SJCRH30 (cell line): ENCODE measurements at places on chromosomes 6 and 20. TPM values are rescaled to one million over a fixed set of nuclear protein-coding genes. Genes with fewer than 3 reads are reported as not detected.

DNA sequence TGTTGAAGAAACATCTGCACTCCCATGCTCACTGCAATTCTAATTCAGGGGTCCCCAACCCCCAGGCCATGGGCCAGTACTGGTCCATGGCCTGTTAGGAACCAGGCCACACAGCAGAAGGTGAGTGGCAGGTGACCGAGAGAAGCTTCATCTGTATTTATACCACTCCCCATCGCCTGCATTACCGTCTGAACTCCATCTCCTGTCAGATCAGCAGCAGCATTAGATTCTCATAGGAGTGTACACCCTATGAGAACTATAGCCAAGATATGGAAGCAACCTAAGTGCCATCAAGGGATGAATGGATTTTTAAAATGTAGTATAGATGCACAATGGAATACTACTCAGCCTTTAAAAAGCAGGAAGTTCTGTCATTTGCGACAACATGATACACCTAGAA lies 53.2 kb downstream of the MBOAT1 start:
- no peaks in the 10 kb centered on the region for H3K36me3 ChIP-seq
- no peak overlapping the region for H3K4me3 ChIP-seq
- no peaks in the 10 kb centered on the region for H3K27me3 ChIP-seq

- H3K27me3 ChIP-seq = no peaks in the 10 kb centered on the region
- no peak overlapping the region for H3K27ac ChIP-seq
- no peak overlapping the region for H3K4me3 ChIP-seq
- H3K4me1 ChIP-seq = no peaks in the 10 kb centered on the region
These were observed 347.0 kb downstream of the RNGTT start for GRCh38 chr6:88616380-88616779.

DNA sequence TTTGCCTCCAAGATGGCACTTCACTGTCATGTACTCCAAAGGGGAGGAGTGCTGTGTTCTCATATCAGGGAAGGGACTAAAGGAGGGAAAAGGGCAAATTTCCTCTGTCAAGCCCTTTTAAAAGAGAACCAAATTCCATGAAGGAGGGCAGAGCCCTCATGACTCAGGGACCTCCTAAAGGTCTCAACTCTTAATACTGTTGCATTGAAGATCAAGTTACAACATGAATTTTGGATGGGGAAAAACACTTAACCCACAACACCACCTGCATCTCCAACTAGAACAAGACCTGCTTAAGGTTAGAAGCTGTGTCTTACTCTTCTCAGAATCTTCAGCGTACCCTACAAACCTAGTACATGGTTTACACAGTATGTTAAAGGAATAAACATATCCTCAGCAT lies 23.7 kb upstream of the FBXO30 start:
- DNase-seq = no peak
- no peak overlapping the region for H3K27ac ChIP-seq
- no peak overlapping the region for H3K4me3 ChIP-seq
- H3K4me1 ChIP-seq = no peaks in the 10 kb centered on the region

- peaks cover 18% of the 10 kb centered on the region; the same call in 1 of the 2 replicates for H3K27me3 ChIP-seq
- no peak overlapping the region for H3K4me3 ChIP-seq
- H3K4me1 ChIP-seq = no peaks in the 10 kb centered on the region
These were observed 22.4 kb upstream of the BPIFA2 start for GRCh38 chr20:33145521-33145920.

DNA sequence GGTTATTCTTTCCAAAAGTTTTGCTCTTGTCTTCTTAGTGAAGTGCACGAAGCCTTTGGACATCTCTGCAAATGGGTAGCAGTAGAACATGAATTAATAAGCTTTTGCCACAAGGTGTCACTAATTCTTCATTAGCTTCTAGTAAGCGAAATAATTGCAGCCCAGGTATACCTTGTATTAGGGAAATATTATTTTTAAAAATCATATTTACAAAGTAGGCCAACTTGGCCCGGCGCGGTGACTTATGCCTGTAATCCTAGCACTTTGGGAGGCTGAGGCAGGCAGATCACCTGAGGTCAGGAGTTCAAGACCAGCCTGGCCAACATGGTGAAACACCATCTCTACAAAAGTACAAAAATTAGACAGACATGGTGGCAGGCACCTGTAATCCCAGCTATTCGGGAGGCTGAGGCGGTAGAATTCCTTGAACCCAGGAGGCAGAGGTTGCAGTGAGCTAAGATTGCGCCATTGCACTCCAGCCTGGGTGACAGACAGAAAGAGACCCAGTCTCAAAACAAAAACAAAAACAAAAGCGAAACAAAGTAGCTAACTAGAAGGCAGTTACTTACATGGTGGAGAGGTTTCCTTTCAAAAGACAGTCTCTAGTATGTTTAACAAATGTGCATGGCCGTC lies 8.8 kb upstream of the RSPH3 start:
- H3K4me1 ChIP-seq = 0 out of 2 replicates have a peak, but pooled peaks cover 4% of the 10 kb centered on the region
- no peak overlapping the region for H3K27ac ChIP-seq
- no peak overlapping the region for H3K4me3 ChIP-seq
- no peaks in the 10 kb centered on the region for H3K36me3 ChIP-seq
- H3K27me3 ChIP-seq = no peaks in the 10 kb centered on the region
- peak; percentile 47 for DNase-seq

DNA sequence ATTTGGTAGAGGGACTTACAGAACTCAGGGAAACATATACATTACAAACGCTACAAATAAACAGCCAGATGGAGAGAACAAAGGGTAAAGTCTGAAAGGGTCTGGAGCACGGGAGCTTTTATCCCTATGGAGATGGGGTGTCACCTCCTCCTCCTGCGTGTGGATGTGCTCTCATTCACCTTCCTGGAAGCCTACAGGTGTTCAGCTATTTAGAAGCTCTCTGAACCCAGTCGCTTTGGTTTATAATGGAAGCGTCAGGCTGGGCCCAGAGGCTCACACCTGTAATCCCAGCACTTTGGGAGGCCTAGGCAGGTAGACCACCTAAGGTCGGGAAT lies 17.7 kb upstream of the ITCH start:
- H3K27me3 ChIP-seq = no peaks in the 10 kb centered on the region
- DNase-seq = no peak
- H3K36me3 ChIP-seq = no peaks in the 10 kb centered on the region
- H3K4me1 ChIP-seq = peaks cover 10% of the 10 kb centered on the region

- no peak overlapping the region for H3K27ac ChIP-seq
- no peaks in the 10 kb centered on the region for H3K4me1 ChIP-seq
- H3K36me3 ChIP-seq = no peaks in the 10 kb centered on the region
- no peak overlapping the region for H3K4me3 ChIP-seq
These were observed 41.4 kb downstream of the PEX7 start for GRCh38 chr6:136863752-136864151.

DNA sequence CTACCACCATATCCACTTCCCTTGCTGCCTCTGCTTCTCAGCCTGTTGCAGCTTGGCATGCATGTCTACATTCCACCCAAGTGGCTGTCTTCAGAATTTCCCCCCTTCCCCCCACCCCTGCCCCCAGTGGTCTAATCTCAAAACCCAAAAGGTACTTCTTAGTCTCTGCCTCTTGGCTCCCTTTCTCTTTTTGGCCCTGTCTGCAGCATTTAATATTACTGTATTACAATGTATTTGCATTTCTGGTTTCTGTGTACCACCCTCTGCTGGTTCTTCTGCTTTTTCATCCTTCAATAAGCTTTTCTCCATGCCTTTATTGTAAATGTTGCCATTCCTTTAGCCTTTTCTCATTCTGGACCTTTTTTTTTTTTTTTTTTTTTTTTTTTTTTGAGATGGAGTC lies 43.0 kb downstream of the RPRD1B start:
- H3K4me1 ChIP-seq = peaks cover 16% of the 10 kb centered on the region
- H3K27ac ChIP-seq = no peak overlapping the region
- DNase-seq = no peak
- H3K27me3 ChIP-seq = no peaks in the 10 kb centered on the region

GRCh38 chr20:63400486-63401210 lies 39.5 kb upstream of the CHRNA4 start:
- no peaks in the 10 kb centered on the region for H3K36me3 ChIP-seq
- DNase-seq = no peak
- H3K4me3 ChIP-seq = no peak overlapping the region
- no peak overlapping the region for H3K27ac ChIP-seq
- H3K4me1 ChIP-seq = no peaks in the 10 kb centered on the region

- H3K36me3 ChIP-seq = no peaks in the 10 kb centered on the region
- H3K27ac ChIP-seq = no peak overlapping the region
- DNase-seq = no peak
- H3K27me3 ChIP-seq = peaks cover 3% of the 10 kb centered on the region; the same call in 1 of the 2 replicates
- H3K4me1 ChIP-seq = no peaks in the 10 kb centered on the region
These were observed 45.2 kb upstream of the BCLAF1 start for GRCh38 chr6:136334853-136335252.

GRCh38 chr6:20204512-20204894 lies 7.8 kb downstream of the MBOAT1 start:
- H3K4me3 ChIP-seq = no peak overlapping the region
- H3K4me1 ChIP-seq = no peaks in the 10 kb centered on the region
- no peak for DNase-seq
- H3K27ac ChIP-seq = no peak overlapping the region
- H3K36me3 ChIP-seq = no peaks in the 10 kb centered on the region

- H3K4me3 ChIP-seq = no peak overlapping the region
- no peak for DNase-seq
- H3K27me3 ChIP-seq = no peaks in the 10 kb centered on the region
- H3K4me1 ChIP-seq = no peaks in the 10 kb centered on the region
- no peak overlapping the region for H3K27ac ChIP-seq
- no peaks in the 10 kb centered on the region for H3K36me3 ChIP-seq
These were observed 43.3 kb upstream of the TGM3 start for GRCh38 chr20:2252419-2252997.

- no peak for DNase-seq
- no peaks in the 10 kb centered on the region for H3K27me3 ChIP-seq
- H3K4me1 ChIP-seq = no peaks in the 10 kb centered on the region
- no peak overlapping the region for H3K4me3 ChIP-seq
- no peaks in the 10 kb centered on the region for H3K36me3 ChIP-seq
- no peak overlapping the region for H3K27ac ChIP-seq
These were observed 55.9 kb upstream of the ID4 start for GRCh38 chr6:19781269-19781668.

The NPEPL1 gene
- 3.9 and 6.3 TPM in 2 replicates for total RNA-seq

The OSTM1 gene
- 35.2 and 39.3 TPM in 2 replicates for total RNA-seq

The HNF4A gene
- total RNA-seq = not detected in 2 replicates

The HLA-DQA1 gene
- total RNA-seq = not detected in 2 replicates

The SLC26A8 gene
- not detected in 2 replicates for total RNA-seq

The EYS gene
- not detected in 2 replicates for total RNA-seq

The PRRT1 gene
- 0.25 and 0.30 TPM in 2 replicates for total RNA-seq
